ENCODE measurements at places on chromosomes 4 and X.

DNA sequence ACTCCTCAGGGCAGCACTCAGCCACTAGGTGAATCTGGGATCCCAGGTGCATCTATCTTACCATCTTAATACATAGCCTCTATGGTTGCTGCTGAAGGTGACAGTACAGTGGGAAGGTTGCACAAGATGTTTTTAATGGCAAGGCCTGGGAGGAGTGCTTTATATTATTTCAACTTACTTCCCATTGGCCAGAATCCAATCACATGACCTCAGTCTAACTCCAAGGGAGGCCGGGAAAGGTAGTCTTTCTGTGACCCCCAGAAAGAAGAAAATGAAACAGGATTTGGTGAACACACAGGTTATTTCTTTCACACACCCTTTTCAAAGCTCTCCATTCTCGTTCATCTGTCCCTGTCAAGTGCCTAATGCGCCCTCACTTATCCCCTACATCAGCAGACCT, 189.1 kb upstream of the ATP6AP2 start:
- no peak for DNase-seq

GRCh38 chr4:80680934-80681333, 345.4 kb downstream of the CFAP299 start:
- no peak for DNase-seq

DNA sequence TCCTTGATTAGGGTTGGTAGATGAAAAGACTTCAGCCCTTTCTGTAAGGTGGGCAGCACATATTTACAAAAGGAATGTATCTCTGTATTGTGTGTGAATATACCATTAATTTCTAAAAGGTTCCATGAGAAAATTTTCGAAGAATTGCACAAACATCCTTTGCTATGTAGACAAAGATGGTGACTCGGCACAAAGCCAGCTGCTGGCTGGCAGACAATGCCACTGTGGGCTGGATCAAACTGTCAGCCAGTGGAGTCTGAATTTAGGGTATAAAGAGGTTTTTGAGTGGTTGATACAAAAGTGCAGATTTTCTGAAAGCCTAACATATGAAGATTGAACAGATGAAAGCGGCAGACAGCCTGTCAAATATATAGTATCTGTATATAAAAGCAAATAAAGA, 5.6 kb upstream of the TXK start:
- DNase-seq, result peak; percentile 15

DNA sequence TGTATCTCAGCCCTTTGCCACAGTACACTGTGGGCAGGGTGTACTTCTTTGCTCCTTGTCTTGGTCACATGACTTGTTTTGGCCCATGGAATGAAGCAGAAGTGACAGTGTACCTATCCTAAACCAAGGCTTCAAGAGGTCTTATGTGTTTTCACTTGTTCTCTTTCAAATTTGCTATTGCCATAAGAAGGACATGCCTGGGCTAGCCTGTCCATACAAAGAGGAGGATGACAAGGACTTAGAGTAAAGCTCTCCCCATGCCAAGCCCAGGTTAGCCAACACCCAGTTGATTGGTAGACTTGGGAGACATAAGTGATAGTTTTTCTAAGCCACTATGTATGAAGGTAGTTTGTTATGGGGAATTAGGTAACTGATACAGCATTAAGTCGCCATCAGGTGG, 141.1 kb upstream of the MID1 start:
- no peak for DNase-seq

DNA sequence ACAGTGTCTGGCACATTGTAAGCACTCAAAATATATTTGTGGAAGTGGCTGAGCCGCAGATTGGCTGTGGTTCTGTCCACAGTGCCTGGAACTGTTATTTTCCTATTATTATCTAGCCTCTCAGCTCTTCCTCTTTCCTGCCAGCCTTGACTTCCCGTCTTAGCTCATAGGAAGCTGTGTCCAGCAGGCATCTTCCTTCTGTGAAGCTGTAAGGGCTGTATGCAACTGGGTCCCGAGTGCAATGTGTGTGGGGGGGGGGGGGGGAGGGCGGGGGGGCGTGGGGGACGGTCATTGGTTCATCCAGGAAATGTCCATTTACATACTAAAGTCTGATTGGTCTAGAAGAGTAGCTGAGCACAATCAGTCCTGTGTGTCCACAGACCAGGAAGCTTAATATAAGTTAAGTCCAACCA, 210.7 kb downstream of the PDGFRA start:
- no peak for DNase-seq

- no peak for DNase-seq
Observed at GRCh38 chr4:7593646-7594412, 159.1 kb upstream of the PSAPL1 start.

- DNase-seq, result no peak
Observed at GRCh38 chr4:170476351-170476750, 386.6 kb upstream of the AADAT start.

GRCh38 chrX:38305971-38306370, 21.3 kb downstream of the RPGR start:
- no peak for DNase-seq

GRCh38 chr4:165814256-165815020, 58.6 kb upstream of the TLL1 start:
- DNase-seq, result no peak

DNA sequence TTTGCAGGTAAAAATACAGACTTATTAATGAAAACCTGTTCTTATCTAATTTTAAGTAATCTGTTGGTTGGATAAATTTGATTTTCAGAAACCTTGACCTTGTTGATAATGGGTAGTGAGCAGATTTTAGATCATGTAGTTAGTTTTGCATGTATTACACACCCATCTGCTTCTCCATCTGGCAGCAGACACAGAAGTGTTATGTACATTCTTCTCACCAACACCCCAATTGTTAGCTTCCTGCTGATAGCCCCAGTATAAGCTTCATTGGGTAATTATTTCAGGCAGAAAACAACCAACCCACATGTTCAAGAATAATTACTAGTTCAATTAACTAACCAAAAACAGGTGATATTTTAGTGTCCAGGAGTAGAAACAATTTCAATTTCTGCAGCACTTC, 1740.5 kb upstream of the AGA start:
- DNase-seq, result no peak

DNA sequence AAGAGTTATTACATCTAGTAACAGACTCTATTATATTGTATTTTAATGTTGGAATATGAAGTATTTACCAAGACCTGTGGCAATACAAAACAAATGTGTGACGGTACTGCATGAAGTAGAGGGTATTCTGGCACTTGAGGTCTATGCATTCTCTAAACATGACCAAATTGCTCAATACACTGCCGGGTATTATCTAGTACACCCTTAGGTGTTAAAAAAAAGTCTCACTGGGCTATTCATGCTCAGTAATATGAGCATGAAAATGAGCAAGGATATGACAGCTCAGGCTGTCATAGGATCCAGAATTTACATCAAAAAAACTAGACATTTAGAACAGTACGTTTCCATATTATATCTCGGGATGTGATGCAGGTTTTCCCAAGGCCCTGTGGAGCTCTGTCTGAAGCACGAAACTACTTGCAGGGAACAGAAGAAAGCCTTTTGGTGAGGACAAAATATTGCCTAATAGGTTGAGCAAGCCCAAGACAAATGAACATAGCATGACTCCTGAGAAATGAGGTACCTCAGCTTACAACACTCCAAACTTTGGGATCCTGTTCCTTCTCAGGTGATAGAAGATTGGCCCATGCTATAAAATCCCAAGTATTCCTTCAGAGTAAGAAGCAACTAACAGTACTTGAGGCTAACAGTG, 74.1 kb upstream of the MAOA start:
- no peak for DNase-seq

DNA sequence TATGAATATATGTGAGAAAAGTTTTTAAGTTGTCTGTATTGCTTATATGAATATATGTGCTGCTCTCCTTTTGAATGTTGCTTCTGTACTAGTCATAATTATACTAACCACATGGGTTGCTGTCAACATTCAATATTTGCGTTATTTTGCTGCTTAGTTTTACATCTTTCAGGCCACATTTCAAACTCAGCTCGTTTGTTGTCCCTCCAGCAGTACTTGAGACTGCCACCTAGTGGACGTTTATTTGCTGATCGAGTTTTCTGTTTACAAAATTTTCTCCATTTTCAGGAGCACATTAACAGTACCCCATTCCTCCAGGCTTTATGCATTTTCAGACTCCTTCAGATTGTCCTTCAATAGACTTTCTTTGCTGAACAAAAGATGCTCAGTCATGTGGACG, 75.8 kb downstream of the NUDT11 start:
- peak; percentile 46 for DNase-seq

DNA sequence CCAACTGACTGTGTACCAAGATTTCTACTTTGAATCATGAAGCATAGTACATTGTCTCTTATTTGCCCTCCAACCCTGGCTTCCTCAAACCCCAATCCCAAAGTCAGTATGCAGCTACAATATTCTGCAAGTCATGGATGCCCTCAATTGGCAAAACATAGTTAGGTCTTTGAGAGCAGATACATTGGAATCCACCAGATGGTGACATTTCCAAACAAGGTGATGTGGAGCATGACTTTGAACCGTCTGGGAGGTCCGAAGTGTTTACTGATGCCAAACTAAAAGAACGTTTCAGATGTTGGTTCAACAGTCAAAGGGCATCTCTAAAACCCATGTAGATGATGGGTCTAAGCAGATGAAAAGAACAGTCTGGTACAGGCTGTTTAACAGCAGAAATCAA, 43.7 kb upstream of the FRMD7 start:
- DNase-seq, result no peak

DNA sequence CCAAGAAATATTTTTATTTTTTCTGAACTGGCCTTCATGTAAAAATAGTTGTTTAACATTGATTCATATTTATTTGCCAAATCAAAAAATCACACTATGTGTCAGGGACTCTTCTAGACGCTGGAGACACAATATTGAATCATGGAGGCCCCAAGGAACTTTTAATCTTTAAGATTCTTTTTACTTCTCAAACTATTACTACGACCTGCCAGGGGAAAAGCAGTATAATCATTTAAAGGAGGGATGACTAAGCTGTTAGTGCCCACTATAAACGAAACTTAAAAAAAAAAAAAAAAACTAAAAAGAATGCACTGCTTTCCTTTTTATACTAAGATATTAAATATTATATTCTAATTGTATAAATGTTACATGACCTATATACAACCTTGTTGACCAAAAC, 84.7 kb downstream of the PPA2 start:
- DNase-seq, result no peak

GRCh38 chrX:39633293-39633692, 464.5 kb downstream of the BCOR start:
- no peak for DNase-seq

GRCh38 chr4:135741583-135741982, 1540.0 kb upstream of the PABPC4L start:
- no peak for DNase-seq

- DNase-seq, result no peak
Observed at GRCh38 chrX:17470136-17470535, 95.1 kb downstream of the NHS start.

DNA sequence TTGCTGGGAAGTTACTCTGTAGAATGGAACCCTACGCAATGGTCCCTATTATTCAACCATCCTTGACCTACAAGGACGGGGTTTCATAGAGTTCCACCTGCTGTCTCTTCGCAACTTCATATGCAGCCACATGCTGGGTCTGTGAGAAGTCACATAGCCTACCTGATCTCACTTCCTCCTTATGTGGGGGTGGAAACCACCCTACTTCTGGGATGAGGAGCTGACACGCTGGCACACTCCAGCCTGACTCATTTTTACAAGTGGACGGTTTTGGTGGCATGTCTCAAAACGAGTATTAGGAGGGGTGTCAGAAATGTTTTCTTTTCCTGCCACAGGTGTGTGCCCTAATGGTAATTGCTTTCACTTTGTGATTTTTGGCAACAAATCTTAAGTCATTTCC, 36.8 kb upstream of the ARSD start:
- DNase-seq, result no peak

DNA sequence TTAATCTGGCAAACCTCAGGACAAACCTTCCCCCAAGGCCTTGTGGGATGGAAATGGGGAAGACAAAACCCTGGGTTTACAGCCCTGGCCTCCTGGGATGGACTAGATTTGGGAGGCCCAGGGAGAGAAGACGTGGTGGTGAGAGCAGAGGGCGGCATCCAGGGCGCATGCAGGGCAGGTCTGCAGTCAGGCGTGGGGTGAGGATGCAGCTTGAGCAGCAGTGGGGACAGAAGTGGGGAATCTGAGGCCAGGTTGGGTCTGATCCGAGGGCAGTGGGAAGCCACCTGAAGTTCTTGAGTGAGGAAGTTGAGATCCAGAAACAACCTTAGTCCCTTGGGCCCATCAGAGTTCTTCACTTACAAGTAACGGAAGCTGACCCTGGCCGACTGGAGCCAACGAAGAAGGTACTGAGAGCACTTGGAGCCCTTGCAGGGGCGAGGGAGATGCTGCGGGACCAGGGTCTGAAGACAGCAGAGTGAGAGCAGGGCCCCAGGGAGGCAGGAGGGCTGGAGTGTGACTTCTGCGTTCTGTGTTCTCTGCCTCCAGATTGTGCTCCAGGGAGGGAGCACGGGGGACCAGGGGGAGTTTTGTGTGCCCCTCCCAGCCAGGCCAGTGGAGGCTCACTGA, 42.0 kb upstream of the GPR78 start:
- no peak for DNase-seq

- DNase-seq, result no peak
Observed at GRCh38 chrX:5474282-5474681, 754.4 kb downstream of the NLGN4X start.

- DNase-seq, result no peak
Observed at GRCh38 chr4:139916041-139916440, 237.9 kb downstream of the MAML3 start.

GRCh38 chr4:925171-925570, 6.9 kb downstream of the GAK start:
- DNase-seq, result no peak

GRCh38 chr4:130238121-130238520, 1142.2 kb downstream of the C4orf33 start:
- no peak for DNase-seq

DNA sequence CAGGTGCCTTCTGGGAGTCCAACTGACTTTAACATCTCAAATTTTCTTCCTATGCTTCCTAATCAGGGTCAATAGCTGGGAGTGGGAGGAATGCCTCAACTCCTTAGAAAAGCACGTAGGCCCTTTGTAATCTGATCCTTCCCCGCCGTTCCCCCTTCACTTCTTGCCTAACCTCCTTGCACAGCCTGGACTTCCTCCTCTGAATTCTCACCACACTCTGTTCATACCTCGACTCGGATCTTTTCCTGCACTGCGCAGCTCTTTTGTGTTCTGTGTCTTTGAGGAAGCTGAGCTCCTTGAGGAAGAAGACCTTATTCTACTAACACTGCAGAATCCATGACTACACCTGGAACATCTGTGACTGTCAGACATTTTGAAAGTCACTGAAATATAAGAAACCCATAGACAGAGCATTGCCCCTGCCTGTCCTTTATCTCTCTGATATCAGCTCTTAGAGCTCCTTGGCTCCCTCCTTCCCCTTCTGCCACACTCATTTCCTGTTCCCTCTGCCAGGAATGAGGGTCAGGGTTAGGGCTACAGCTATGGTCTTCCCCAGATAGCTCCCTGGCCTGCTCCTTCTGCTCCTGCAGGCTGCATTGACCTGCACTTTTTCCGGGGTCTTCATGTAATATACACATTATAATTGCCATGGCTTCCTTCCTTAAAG, 140.2 kb upstream of the LDB2 start:
- DNase-seq, result no peak

DNA sequence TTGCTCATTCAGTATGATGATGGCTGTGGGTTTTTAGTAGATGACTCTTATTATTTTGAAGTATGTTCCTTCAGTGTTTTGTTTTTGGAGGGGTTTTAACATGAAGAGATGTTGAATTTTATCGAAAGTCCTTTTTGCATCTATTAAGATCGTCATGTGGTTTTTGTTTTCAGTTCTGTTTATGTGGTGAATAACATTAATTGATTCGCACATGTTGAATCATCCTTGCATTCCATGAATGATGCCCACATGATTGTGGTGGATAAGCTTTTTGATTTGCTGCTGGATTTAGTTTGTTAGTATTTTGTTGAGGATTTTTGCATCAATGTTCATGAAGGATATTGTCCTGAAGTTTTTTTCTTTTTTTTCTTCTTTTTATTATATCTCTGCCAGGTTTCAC, 347.4 kb upstream of the EPHA5 start:
- DNase-seq, result no peak
